Epithelial cell of umbilical artery (primary cell): ENCODE measurements at places on chromosomes 13 and 19. TPM values are rescaled to one million over a fixed set of nuclear protein-coding genes. Genes with fewer than 3 reads are reported as not detected.

The CAPN12 gene
- not detected in 2 replicates for total RNA-seq

The SHISA2 gene
- total RNA-seq, result 14.6 and 50.7 TPM in 2 replicates

The PPP6R1 gene
- total RNA-seq, result 20.1 and 22.3 TPM in 2 replicates

The GPR32 gene
- total RNA-seq, result not detected in 2 replicates

The ZSCAN4 gene
- not detected in 2 replicates for total RNA-seq

The OR7A5 gene
- not detected in 2 replicates for total RNA-seq

The ECSIT gene
- total RNA-seq, result 34.1 and 38.9 TPM in 2 replicates

The CCNE1 gene
- total RNA-seq, result 9.1 and 9.4 TPM in 2 replicates

The PRODH2 gene
- total RNA-seq, result not detected in 2 replicates
